ENCODE measurements at places on chromosomes 5 and 9. TPM values are rescaled to one million over a fixed set of nuclear protein-coding genes. Genes with fewer than 3 reads are reported as not detected.

- DNase-seq: no peak
These were observed 1.3 kb upstream of the OR13J1 start for GRCh38 chr9:35871545-35871944.

DNA sequence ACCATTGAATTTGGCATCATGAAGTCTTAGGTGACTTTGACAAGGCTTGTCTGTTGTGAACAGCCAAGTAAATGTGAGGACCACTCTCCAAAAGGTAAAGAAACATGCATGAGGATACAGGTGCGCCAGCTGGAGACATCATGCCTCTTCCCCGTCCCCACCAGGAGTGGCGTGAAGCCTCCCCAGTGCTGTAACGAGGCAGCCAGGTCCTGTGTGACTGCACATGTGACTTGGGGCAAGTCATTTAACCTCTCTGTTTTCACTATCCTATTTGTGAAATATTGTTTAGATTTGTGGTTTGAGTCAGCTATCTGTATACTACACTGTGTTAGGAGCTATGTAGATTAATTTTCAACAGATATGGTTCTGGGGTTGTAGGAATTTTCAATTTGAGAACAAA lies 65.0 kb downstream of the DOCK8 start:
- no peak for DNase-seq

DNA sequence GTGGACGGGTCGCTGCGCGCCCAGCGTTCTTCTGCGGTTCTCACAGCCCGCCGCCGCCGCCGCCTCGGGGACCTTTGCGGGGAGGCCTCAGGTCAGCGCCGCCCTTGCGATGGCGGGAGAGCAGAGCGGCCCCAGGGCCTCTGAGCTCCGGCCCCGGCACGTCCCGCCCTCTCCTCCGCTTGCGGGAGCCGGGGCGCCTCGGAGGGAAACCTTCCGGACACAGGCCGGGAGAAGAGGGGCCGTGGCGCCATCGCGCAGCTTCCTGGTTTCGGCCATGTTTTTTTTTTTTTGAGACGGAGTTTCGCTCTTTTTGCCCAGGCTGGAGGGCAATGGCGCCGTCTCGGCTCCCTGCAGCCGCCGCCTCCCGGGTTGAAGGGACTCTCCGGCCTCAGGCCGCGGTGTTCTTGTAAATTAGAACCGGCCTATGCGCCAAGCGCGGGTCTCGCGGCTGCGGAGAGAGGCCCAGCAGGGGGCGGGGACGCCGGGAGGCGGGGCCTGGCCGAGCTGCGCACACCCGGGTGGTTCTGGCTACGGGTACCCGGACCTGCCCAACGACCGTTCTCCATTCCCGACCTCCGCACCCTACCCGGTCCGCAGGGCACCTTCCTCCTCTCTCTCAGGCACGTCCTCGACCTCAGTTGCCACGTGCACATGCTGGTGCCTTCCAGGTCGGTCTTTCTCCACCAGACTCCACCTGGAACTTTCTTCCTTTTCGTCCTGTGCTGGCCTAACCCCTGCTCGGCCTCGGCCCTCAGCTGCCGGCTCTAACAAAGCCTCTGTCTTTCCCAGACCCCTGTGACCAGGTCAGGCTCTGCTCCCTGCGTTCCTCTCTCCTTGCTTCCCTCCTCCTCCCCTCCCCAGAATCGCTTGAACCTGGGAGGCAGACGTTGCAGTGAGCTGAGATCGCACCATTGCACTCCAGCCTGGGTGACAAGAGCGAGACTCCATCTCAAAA lies 28.8 kb upstream of the MGAT1 start:
- DNase-seq: peak; percentile 89

DNA sequence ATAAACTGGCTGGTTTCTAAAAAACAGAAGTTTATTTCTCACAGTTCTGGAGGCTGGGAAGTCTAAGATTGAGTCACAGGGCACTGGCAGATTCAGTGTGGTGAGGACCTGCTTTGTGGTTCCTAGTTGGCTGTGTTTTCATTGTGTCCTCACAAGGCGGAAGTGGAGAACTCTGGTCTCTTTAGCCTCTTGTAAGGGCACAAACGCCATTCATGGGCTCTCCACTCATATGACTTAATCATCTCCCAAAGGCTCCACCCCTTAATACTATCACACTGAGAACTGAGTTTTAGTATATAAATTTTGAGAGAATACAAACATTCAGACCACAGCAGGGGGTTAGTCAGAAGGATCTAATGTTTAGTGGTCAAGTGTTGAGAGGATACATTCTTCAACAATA lies 208.2 kb downstream of the SEC61B start:
- DNase-seq: no peak

DNA sequence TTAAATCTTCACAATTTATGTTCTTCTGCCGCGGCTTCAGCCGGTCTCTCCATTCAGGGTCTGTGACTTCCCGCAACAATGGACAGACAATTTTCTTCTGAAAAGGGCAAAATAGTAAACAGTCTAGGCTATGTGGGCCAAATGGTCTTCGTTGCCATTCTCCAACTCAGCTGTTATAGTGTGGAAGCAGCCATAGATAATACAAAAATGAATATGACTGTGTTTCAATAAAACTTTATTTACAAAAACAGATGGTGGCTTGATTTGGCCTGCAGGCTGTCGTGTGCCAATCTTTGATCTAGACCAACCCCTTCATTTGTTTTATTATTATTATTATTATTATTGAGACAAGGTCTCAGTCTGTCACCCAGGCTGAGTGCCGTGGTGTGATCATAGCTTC lies 28.1 kb downstream of the ATOX1 start:
- DNase-seq: no peak

GRCh38 chr9:18256568-18256967 lies 217.4 kb upstream of the ADAMTSL1 start:
- no peak for DNase-seq

- DNase-seq: peak; percentile 32
These were observed 58.5 kb downstream of the MLANA start for GRCh38 chr9:5949103-5949699.

DNA sequence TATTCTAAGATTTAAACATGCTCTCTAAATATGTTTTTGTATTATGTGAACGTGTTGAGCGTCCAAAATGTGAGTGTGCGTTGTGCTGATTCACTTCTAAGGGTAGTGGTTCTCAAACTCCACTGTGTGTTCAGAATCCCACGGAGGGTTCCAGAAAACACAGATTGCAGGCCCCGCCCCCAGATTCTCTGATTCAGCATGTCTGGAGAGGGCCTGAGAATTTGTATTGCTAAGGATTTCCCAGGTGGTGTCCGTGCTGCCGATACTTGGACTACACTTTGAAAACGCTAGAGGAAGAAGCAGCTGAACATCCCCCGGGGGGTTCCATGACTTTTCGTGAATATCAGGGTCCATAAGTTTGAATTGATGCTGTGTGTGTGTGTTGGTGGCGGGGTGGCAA lies 1043.2 kb upstream of the WWC1 start:
- DNase-seq: no peak

- DNase-seq: peak; percentile 5
These were observed 1587.6 kb upstream of the C9orf72 start for GRCh38 chr9:29160763-29161353.

- DNase-seq: peak; percentile 7
These were observed 49.0 kb downstream of the NPR3 start for GRCh38 chr5:32760091-32760509.

GRCh38 chr5:148768806-148769415 lies 57.5 kb upstream of the ADRB2 start:
- DNase-seq: no peak

DNA sequence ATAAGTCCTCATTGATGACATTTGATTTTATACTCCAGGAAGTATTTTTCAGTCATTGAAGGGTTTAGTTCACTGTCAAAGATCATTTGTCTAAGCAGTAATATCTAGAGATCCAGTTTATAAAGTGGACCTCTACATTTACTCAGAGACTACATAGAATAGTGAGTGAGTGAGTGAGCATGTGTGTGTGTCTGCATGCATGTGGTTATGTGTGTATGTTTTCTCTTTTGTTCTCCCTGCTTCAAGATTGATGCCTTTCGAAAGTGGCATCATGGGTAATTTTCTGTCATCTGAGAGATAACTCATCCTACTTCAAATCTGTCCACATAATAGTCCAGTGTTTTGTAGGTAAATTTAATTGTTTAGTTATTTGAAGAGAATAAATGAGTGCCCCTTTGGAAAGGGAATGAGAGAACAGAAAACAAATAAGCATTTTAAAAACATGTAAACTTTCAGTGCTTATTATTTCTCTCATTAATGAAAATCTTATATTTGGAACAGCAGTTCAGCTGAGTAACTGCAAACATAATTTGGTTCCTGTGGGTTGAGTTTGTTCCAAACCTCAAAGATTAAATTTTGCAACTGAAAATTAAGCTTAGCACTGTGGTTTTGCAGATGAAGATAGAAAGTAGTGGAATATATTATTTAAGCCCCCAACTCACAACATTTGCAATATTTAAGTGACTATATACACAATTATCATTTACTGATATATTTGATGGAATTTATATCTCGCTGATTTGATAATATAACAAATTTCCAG lies 1295.1 kb upstream of the C9orf72 start:
- DNase-seq: no peak

DNA sequence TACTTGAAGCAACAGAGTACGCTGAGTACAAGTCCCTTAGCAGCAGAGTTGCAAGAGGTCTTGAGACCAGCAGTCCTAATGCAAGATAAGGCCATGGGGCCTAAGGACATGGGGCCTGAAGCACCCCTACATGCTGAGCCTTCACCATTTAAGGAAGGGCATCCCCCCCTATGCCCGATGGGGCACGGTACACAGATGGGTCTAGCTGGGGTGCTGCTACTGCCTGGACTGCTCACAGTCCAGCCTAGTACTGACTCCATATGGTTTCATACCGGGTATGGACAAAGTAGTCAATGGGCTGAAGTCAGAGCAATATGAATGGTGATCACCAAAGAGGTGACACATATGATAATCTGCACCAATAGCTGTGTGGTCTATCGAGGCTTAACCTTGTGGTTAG lies 178.3 kb downstream of the PDE4D start:
- DNase-seq: no peak

DNA sequence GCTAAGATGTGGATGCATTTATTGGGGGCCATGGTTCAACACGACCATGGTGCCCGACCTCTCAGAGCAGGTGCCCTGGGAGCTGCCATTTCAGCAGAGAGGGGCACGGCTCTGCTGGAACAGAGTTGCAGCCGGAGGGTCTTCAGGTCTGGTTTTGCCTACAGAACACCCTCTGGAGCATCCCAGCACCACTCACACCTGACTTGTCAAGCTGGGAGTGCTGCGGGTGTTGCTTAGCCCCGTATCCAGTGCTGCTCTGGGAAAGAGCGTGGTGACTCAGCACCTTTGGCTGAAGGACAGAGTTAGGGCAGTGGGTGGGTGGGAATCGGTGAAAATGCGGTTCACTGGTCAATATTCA lies 36.5 kb upstream of the IRX4 start:
- DNase-seq: no peak

Gene RFESD
- total RNA-seq: 2.0 TPM

Gene CATSPER3
- total RNA-seq: not detected

Gene ZNG1F
- total RNA-seq: not detected

Gene SCGB3A2
- not detected for total RNA-seq

Gene IFNA21
- not detected for total RNA-seq

Gene CXCL14
- 15.6 TPM for total RNA-seq

Gene CHSY3
- 2.0 TPM for total RNA-seq

Gene KCNT1
- not detected for total RNA-seq

Gene PCDHGC5
- total RNA-seq: 3.5 TPM

Gene TRMO
- total RNA-seq: 98.2 TPM

All from stomach (tissue), 19 donors.